Activated CD4-positive, alpha-beta T cell treated with anti-CD3 and anti-CD28 coated beads, Interleukin-2, amount 10 ng/mL, durations not matched to agents 7 days and 5 days (primary cell): ENCODE measurements at places on chromosomes 16 and 17. TPM values are rescaled to one million over a fixed set of nuclear protein-coding genes. Genes with fewer than 3 reads are reported as not detected.

DNA sequence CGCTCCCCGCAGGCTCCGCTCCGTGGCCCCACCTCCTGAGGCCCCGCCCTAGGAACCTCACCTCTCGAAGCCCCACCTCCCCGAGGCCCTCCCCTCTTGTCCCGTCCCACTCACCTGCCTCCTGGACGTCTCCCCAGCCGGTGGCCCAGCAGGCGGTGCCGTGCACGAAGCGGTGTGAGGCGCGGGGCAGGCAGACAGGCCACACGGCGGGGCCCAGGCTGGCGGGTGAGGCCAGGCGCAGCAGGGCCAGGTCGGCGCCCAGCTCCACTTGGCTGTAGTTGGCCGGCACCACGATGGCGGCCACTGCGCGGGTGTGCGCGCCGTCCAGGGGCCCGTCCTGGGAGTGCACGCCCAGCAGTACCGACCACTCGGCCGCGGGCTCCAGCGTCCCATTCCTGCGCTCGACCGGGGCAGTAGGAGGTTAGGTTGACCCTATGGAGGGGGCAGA is 1.6 kb downstream of the PRSS36 start:
- H3K36me3 ChIP-seq, result no peaks in the 10 kb centered on the region
- no peak overlapping the region for H3K4me3 ChIP-seq
- H3K4me1 ChIP-seq, result peaks cover 22% of the 10 kb centered on the region

DNA sequence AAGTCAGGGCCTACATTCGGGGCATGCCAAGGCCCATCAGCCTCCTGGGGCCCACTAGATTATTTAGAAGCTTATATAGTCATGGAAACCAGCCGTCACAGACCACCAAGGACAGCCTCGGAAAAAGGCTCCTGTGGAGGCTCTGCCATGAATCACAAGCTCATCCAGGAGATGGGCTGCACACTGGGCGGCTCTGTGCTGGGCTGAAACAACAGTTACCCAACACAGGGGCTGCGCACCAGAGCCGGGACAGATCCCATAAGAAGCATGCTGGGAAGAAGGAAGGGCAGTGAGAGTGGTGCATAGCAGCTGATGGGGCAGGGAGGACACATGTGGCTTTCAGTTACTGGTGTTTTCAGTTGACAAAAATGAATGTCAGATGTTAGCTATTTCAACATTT is 67.7 kb upstream of the GSG1L start:
- peaks cover 74% of the 10 kb centered on the region for H3K36me3 ChIP-seq
- H3K4me3 ChIP-seq, result no peak overlapping the region
- peaks cover 2% of the 10 kb centered on the region for H3K4me1 ChIP-seq
- H3K27me3 ChIP-seq, result no peaks in the 10 kb centered on the region
- no peak for DNase-seq

- H3K36me3 ChIP-seq, result no peaks in the 10 kb centered on the region
- no peak overlapping the region for H3K4me3 ChIP-seq
- no peaks in the 10 kb centered on the region for H3K4me1 ChIP-seq
- DNase-seq, result no peak
- no peak overlapping the region for H3K27ac ChIP-seq
These were observed 58.2 kb upstream of the CBX4 start for GRCh38 chr17:79897243-79898063.

GRCh38 chr17:48025904-48026501 is 11.6 kb downstream of the COPZ2 start:
- peak overlapping the region; percentile 80 for H3K4me3 ChIP-seq
- peaks cover 20% of the 10 kb centered on the region for H3K27me3 ChIP-seq
- H3K36me3 ChIP-seq, result no peaks in the 10 kb centered on the region
- H3K27ac ChIP-seq, result no peak overlapping the region

GRCh38 chr17:41760878-41761277 is 25.6 kb downstream of the JUP start:
- H3K4me1 ChIP-seq, result no peaks in the 10 kb centered on the region
- H3K36me3 ChIP-seq, result no peaks in the 10 kb centered on the region
- H3K4me3 ChIP-seq, result no peak overlapping the region
- H3K27ac ChIP-seq, result no peak overlapping the region
- no peaks in the 10 kb centered on the region for H3K27me3 ChIP-seq

- H3K4me3 ChIP-seq, result peak overlapping the region; percentile 64
These were observed 100.7 kb downstream of the MGAT5B start for GRCh38 chr17:76968707-76969597.

- DNase-seq, result no peak
- H3K27me3 ChIP-seq, result peaks cover 2% of the 10 kb centered on the region
- no peak overlapping the region for H3K27ac ChIP-seq
- no peaks in the 10 kb centered on the region for H3K36me3 ChIP-seq
These were observed 118.2 kb downstream of the CDK5R1 start for GRCh38 chr17:32604966-32605365.

- peaks cover 2% of the 10 kb centered on the region for H3K4me1 ChIP-seq
- no peak overlapping the region for H3K27ac ChIP-seq
- no peaks in the 10 kb centered on the region for H3K27me3 ChIP-seq
- no peaks in the 10 kb centered on the region for H3K36me3 ChIP-seq
- no peak overlapping the region for H3K4me3 ChIP-seq
These were observed 83.9 kb upstream of the IRX5 start for GRCh38 chr16:54846766-54847165.

GRCh38 chr17:76845541-76846017 is 22.6 kb upstream of the MGAT5B start:
- peaks cover 45% of the 10 kb centered on the region for H3K27me3 ChIP-seq
- no peaks in the 10 kb centered on the region for H3K36me3 ChIP-seq
- H3K4me3 ChIP-seq, result no peak overlapping the region
- peaks cover 4% of the 10 kb centered on the region for H3K4me1 ChIP-seq
- no peak overlapping the region for H3K27ac ChIP-seq

DNA sequence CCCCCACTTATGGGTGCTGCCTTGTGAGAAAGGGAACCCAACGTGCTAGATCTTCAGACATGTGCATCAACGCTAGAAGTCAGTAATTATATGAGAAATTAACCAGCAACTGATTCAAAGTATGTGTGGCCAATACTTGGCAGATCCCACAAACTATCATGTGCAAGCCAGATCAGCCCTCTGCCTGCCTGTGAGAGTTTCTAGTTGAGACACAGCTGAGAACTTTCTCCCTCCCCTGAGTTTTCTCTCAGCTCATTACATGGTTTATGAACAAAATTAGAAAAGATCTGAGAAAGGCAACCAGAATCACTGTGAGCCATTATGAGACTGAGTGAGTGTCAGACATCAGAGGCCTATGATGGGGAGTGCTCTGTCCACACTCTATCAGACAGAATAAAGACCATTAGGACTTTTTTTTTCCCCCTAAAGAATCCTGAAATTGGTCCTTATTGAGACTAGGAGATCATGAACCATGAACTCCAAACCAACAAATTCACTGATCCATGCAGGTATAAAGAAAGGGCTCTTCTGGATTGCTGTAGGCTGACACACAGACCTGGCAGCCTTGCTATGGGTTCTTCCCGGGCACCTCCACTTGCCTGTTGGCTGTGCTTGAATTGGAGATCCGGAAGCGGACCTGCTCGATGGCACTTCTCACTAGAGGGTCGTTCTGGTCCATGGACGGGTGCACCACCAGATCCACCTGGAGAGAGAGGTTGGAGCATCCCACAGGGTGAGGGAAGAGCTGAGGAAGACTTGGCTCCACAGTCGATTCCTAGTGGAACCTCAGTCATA is 51.5 kb downstream of the GTF3C1 start:
- no peaks in the 10 kb centered on the region for H3K27me3 ChIP-seq
- no peaks in the 10 kb centered on the region for H3K4me1 ChIP-seq
- no peak overlapping the region for H3K27ac ChIP-seq
- peaks cover 31% of the 10 kb centered on the region for H3K36me3 ChIP-seq
- no peak overlapping the region for H3K4me3 ChIP-seq
- no peak for DNase-seq

- no peak for DNase-seq
- no peak overlapping the region for H3K4me3 ChIP-seq
- H3K4me1 ChIP-seq, result peaks cover 15% of the 10 kb centered on the region
- H3K27me3 ChIP-seq, result no peaks in the 10 kb centered on the region
These were observed 29.4 kb downstream of the C16orf87 start for GRCh38 chr16:46801428-46802049.

DNA sequence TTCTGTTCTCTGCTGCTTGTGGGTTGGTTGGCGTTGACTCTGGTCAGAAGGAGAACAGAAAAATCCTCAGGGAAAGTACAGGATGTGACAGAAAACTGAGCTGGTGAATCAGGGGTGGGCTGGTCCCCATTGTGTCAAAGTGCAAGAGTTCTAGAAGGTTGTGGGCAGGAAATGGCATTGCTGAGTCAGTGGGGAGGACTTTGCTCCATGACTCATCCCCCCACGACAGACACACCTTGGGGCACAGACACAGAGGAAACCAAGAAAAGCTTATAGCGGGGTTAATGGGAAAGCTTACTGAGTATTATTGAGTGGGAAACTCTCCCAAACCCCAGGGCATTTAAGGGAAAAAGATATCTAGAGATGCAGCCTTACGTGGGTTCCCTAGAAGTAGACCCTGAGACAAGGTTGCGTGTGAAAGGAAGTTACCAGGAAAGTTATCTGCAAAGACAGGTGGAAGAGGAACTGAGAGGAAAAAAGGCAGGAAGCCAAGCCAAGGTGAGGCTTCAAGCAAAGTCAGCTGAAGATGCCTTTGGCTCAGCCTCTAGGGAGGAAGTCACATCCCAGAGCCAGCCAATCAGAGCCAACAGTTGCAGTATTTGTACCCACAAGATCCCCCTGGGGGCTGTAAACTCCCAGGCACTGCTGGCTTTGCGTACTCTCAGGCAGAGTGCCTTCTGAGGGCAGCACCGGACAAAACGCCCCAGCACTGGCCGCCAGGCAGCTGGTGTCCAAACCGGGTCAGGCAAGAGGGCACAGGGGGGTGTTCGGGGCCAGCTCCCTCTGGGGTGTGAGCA is 86.4 kb downstream of the FOXL1 start:
- H3K4me1 ChIP-seq, result peaks cover 30% of the 10 kb centered on the region
- no peak overlapping the region for H3K4me3 ChIP-seq
- DNase-seq, result peak; percentile 51
- peak overlapping the region; percentile 20 for H3K27ac ChIP-seq
- H3K27me3 ChIP-seq, result peaks cover 8% of the 10 kb centered on the region

DNA sequence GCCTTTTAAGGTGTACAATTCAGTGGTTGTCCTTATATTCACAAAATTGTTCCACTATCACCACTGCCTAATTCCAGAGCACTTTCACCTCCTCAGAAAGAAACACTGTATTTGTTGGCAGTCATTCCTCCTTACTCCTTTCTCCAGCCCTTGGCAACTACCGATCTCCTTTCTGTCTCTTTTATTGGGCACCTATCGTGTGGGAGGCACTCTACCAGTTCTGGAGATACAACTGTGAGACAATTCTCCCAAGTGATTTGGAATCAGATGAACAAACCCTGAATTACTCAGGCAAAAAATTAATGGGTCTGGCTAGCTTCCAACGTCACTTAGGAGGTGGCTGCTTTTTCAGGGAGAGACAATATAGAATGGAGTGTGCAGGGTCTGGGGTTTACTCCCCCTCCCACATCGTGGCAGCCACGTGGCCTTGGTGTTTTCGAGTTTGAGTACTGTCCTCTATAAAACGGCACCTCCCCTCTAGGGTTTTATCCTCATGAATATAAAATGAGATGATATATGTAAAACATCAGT is 63.9 kb downstream of the SHISA9 start:
- H3K4me3 ChIP-seq, result no peak overlapping the region
- H3K4me1 ChIP-seq, result no peaks in the 10 kb centered on the region
- no peaks in the 10 kb centered on the region for H3K36me3 ChIP-seq
- H3K27me3 ChIP-seq, result no peaks in the 10 kb centered on the region
- DNase-seq, result no peak

GRCh38 chr16:86542756-86543750 is 12.0 kb downstream of the MTHFSD start:
- H3K4me3 ChIP-seq, result no peak overlapping the region
- H3K36me3 ChIP-seq, result peaks cover 21% of the 10 kb centered on the region
- peak overlapping the region; percentile 1 for H3K27ac ChIP-seq

DNA sequence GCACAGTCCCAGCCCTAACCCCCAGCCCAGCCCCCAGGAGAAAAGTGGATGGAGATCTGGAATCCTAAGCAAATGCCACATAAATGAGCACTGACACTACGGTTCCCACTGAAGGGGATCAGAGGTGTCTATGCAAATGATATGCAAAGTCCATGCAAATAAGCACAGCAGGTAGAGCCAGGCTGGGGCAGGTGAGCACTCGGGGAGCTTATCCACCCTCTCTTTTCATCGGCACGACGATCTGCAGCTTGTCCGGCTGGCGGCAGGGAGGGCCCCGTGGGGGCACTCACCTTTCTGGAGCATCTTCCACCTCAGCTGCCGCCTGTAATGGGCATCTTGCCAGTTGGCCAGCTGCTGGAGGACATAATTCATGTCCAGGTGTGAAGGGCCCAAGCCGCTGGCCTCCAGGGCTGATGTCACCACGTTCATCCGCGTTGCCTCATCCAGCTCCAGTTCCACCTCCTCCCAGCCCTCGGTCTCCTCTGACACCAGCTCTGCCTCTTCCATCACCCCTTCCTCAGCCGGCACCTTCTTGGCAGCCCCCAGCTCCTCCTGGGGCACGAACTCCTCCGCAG is 9.9 kb downstream of the HAP1 start:
- DNase-seq, result no peak
- H3K27me3 ChIP-seq, result peaks cover 3% of the 10 kb centered on the region
- H3K36me3 ChIP-seq, result no peaks in the 10 kb centered on the region
- no peak overlapping the region for H3K27ac ChIP-seq

DNA sequence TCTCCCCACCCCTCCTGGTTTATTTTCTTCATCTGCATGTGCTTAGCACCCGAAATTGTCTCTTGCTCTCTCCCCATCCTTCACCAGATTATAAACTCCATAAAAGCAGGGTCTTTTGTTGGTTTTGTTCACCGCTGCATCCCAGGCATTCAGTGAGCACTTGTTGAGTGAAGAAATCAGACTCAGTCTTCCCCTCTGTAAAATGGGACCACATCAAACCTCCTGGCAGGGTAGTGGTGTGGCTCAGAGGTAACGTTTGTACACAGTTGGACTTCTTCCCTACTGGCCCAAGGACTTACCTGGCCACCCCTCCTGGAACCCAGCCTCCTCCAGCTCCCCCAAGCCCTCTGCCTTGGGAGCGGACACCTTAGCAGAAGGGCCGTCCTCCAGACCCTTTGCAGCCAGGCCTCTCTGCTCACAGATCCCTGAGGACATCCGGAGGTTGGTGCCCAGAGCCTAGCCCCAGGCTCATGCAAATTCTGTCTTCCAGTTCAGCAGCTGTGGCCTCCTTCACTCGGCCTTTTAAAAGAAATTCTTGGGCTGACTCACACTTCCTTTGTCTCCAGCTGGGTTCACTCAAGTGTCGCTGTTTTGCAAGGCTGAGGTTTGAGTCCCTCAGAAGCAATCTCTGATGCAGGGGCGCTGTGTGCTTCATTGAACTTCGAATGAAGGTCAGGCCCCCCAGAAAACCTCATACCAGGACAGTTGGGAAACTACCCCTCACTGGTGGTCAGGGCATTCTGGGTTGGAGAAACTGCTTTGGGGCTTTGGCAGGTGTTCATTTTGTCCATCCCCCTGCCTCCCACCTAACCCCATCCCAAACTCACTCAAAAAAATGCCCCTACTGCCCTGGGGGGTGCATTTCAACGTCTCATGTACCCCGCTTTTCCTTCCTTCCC is 16.8 kb upstream of the RMI2 start:
- peaks cover 31% of the 10 kb centered on the region for H3K36me3 ChIP-seq
- peak; percentile 75 for DNase-seq
- H3K4me3 ChIP-seq, result peak overlapping the region; percentile 71
- no peaks in the 10 kb centered on the region for H3K27me3 ChIP-seq

GRCh38 chr16:28617874-28618273 is 8.0 kb upstream of the SULT1A1 start:
- DNase-seq, result no peak
- no peak overlapping the region for H3K27ac ChIP-seq
- H3K4me1 ChIP-seq, result peaks cover 14% of the 10 kb centered on the region
- H3K36me3 ChIP-seq, result peaks cover 8% of the 10 kb centered on the region
- H3K27me3 ChIP-seq, result no peaks in the 10 kb centered on the region
- no peak overlapping the region for H3K4me3 ChIP-seq

Gene CLEC18C
- total RNA-seq, result 0.64 TPM

Gene CD300H
- total RNA-seq, result not detected

Gene PLLP
- 0.55 TPM for total RNA-seq

Gene LUC7L3
- total RNA-seq, result 139 TPM

Gene LITAF
- total RNA-seq, result 141 TPM

Gene CLEC19A
- total RNA-seq, result not detected

Gene PER1
- total RNA-seq, result 26.9 TPM

Gene ABCA6
- total RNA-seq, result 0.35 TPM
